A549 (cell line): ENCODE measurements at places on chromosomes 6 and 20.

GRCh38 chr6:151043944-151044343, 178.4 kb downstream of the MTHFD1L start:
- DNase-seq, result no peak

- peak; percentile 71 for DNase-seq
Measured at GRCh38 chr20:32789896-32790750, 27.9 kb downstream of the DNMT3B start.

DNA sequence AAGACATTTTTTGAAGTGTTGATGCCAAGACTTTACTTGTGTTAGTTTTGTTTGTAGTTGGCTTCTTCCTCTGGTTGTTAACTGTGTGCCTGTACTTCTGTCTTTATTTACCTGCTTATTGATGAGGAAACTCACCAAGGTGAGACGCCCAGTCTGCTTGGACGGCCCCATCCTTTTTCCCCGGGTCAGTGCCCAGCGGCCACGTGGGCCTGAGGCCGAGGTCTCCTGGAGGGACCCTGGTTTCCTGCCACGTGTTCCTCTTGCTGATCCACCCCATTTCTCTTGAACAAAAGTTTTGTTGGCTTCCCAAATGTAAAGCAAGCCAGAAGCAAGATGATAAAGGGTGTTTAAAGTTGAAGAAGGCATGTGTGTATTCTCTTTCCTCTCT, 24.8 kb downstream of the DUSP22 start:
- no peak for DNase-seq

DNA sequence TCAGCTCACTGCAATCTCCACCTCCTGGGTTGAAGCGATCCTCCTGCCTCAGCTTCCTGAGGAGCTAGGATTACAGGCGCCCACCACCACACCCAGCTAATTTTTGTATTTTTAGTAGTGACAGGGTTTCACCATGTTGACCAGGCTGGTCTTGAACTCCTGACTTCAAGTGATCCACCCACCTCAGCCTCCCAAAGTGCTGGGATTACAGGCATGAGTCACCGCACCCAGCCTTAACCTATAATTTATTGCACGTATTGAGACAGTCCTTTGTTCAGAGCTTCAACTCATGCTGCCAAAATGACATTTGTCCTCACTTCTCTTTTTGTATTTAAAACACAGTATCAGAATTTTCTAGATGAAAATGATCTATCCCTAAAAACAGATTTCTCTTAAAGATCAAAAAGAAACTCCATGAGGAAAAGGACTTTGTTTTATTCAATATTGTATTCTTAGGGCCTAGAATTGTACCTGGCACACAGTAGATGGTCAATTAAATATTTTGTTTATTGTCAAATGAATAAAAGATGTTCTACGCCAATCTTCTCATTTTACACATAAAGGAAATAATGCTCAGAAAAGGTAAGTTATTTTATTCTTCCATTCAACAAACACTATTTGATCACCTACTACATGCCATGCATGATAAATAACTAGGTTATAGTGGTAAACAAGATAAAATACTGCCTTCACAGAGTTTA, 10.8 kb downstream of the SERAC1 start:
- no peak for DNase-seq

GRCh38 chr6:117483004-117483644, 650 bp downstream of the DCBLD1 start:
- DNase-seq, result peak; percentile 38

- DNase-seq, result no peak
Measured at GRCh38 chr20:55880361-55880760, 125.0 kb downstream of the CBLN4 start.

DNA sequence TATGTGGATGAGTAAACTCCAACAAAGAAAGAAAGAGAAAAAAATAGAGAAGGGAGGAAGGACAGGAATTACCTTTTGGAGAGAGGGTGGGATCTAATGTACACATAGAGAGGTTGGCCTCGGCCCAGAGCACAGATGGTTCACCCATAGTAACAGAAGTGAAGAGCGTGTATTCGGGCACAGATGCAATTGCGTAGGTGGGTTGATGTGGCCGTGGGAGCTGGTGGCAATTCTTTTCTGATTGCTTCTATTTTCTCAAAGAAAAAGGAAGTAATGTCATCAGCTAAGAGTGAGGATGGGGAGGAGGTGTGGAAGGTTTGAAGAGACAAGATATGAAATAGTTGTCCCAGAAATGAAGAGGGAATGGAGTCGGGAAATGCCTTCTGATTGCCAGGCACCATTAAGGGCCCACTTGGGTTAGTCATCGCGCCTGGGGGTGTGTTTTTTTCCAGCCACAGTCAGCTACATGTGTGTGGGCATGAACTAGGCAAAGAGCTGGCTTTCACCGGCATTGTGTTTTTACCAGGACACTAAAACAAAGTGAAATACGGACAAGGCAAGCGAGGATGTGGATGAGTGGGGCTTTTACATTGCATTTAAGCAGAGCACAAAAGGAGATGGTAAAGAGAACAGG, 158.7 kb downstream of the SYNE1 start:
- DNase-seq, result no peak

GRCh38 chr6:3407840-3408239, 49.0 kb downstream of the SLC22A23 start:
- no peak for DNase-seq
